ENCODE measurements at places on chromosomes 1 and 21.

DNA sequence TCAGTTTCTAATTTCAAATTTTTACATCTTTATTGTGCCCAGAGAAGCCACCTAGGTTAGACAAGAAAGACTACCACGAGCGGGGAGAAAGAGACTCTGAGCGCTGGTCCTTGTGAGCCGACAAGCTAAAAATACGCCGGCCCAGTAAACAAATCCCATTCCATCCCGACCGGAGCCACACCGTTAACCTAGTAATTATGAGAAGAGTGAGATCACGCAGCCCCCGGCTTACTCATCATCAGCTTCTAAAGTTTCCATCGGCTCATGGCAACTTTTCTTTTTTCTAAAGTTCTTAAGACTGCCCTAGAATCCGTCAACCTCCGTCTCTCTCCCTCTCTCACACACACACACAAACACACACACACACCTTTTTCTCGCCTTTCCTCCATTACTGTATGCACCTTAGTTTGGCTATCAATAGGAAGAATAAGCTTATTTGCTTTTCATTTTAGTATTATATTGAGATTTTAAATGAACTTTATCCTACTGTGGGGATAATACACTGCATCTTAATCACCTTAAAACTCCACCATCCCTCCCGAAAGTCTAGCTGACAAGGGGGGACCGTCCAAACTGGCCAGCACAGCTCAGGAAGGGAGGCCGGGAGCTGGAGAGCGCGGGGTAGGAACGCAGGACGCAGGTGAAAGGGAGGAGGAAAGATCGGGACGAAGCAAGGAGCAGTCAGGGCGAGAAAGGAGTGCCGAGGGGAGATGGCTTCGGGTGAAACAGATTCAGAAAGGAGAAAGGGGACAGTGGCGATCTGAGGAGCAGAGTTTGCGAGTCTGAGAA lies 728 bp downstream of the OTUD7B start:
- DNase-seq = peak; percentile 40

DNA sequence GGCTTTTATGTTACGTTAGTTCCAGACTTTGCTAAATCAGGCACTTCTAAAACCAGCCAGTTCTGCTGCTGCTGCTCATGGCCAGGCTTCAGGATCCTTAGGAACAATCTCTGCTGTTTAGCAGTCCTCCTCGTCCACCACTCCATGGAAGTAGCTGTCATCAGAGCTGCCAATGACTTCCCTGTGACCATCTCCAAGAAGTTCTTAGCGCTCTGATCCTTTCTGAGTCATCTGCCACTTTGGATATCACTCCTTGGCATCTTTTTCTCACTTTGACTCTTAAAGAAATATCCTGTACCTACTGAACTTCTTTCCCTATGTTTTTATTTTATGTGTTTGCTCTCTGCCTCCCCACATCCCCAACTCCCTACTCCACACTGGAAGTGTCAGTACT lies 14.7 kb upstream of the IRF2BP2 start:
- DNase-seq = no peak

- no peak for DNase-seq
These were observed 4.9 kb downstream of the PLEKHN1 start for GRCh38 chr1:970973-971730.

DNA sequence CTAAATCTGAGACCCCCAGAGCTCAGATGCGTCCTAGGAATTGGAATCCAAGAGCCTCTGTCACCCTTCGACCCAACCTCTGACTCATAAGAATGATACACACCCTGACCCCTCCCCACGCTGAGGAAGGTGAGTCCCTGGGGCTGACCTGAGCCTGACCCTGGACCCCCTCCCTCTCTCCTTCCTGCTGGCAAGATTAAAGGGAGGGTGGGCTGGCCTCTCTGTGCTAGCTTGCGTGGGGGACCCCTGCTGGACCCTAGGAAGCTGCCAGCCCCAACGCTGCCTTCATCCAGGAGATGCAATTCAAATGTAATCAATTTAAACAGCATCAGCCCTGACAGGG lies 627 bp downstream of the PLEKHA6 start:
- no peak for DNase-seq

- DNase-seq = no peak
These were observed 11.8 kb downstream of the SIM2 start for GRCh38 chr21:36710729-36711048.

DNA sequence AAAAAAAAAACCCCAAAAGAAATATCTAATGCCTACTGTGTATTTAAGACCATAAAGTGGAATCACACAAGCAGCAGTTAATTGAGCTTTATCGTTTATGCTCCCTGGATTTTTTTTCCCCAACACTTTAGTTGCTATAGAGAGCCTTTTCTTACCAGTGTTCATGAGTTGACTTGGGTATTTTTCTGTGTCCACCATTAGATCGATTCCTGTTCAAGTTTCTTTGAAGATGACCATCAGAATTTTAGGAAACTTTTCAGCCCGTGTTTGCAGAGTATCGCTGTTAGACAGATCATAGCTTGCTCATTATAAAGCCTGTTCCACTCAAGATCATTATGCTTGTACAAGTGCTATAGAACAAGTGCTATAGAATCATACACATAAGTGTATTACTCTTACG lies 1.5 kb downstream of the RALGPS2 start:
- no peak for DNase-seq

DNA sequence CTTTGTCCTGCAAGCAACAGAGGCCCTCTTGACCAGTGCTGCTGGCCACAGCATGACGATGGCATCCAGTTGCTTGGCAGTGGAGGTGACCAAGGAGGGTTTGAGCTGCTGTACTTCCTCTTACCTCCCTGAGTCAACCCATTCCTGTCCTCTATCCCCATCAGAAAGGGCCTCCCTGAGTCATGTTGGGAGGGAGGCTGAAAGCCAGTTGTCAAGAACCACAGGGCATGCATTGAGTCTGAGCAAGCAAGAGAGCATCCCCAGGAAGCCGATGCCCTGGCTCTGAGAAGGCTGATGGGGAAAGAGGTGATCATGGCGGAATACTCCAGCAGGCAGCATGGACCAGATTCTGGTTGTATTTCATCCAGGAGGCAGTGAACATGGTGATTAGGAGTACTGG lies 69.6 kb downstream of the LACTBL1 start:
- no peak for DNase-seq

DNA sequence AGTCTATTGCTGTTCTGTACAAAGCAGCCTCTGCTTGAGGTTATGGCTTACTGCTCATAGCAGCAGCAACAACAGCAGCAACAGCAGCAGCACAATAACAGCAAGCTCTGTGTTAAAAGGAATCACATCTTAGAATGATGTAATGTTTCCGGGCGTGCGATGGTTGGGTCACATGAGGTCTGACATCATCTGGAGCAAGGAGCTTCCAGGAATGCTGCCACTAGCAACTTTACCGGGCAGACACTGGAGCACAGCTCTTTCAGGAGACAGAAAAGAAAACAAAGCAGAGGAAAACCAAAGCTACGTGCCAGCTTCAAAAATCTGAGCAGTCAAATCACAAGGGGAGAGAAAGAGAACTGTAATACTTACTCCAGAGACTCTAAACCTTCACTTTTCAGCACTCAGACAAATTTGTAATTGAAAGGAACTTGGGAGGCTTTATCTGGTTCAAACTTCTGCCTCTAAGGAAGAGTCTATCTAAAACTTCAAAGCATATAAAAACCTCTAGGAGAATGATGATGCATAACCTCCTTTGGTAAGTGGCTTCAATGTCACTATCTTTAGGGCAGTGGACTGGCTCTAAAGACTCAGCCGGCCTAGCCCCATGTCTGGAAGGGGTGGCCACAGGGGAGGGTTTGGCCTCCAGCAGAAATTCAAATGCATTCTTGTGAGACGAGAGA lies 28.3 kb upstream of the RAB3GAP2 start:
- DNase-seq = peak; percentile 67

DNA sequence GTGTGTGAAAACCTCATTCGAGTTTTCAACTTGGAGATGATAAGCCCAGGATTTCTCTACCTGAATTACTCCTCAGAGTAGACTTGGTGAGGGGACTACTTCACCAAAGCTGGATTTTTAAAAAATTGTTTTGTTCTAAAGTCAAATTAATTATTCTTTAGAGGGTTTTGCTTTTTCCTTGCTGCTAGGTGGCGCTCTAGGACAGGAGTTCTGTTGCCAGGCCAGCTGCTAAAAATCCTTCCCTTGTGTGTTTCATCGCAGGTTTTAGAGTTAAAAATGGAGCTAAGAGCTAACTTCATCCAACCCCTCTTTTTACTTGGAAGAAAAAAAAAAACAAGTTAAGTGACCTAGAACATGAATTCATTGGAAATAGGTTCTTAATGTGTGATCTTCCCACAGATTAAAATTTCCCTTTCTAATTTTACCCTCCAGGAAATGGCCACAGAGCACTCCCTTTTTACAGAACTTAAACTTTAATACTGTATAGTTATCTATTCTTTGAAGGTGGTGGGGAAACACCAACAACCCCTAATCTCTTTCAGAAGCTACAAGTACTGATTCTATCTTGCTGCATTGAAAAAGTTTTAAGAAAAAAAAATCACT lies 36.7 kb upstream of the FAM163A start:
- peak; percentile 45 for DNase-seq

DNA sequence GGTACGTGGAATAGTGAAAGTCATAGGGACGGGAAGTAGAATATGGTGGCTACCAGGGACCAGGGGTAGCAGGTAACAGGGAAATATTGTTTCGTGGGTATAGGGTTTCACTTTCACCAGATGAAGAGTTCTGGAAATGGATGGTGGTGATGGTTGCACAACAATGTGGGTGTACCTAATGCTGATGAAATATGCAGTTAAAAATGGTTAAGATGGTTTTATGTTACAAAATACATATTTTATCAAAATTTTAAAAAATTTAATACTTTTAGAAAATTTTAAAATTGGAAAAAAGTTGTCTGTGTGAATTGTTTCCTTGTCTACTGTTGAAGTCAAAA lies 55.5 kb upstream of the TLR5 start:
- DNase-seq = no peak

DNA sequence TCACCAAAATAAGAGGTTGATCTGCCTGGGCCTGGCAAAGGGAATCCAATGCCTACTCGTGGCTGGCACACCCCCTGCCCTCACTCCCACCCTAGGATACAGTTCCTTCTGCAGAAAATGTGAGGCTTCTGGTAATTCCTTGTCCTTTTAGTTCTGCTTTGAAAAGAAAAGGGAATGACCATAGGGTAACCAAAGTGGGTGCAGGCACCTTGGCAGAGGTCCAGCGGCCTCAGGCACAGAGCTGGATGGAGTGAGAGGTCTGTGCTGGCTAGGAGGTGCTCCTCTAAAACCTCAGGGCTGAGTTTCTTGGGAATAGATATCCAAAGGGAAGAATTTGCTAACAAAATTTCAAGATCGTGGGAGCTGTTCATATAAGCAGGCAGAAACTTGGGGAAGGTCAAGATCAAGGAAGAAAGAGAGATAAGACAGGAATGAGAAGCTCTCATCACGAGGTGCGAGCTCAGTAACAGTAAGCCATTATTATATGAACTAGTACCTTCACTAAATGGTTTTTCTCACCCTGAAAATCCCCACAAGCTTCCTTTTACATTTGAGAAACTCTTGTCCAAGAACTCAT lies 293.1 kb upstream of the LYPLAL1 start:
- DNase-seq = no peak

- DNase-seq = no peak
These were observed 154.3 kb upstream of the USP24 start for GRCh38 chr1:55369474-55369873.

DNA sequence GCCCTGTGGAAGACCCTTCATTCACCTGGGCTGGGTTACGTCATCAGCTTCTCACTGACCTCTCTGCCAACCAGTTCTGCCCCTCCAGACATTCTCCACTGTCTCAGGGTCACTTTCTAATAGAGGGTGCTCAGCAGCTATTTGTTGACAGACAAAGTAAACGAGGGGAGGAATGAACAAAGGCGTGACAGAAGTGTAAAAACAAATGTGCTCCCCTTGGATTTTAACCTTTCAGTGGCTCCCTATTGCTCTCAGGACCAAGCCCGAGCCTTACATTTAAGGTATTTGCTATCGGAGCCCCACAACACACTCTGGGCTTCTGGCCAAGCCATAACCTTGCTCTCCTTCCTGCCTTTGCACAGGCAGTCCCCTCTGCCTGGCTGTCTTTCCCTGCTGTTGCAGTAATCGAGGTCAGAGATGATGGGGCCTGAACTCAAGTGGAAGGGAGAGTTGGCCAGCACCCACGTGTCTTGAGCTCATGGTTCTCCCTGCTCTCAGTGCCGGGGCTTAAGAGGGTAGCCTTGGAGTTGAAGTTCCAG lies 9.3 kb upstream of the MARCKSL1 start:
- no peak for DNase-seq

DNA sequence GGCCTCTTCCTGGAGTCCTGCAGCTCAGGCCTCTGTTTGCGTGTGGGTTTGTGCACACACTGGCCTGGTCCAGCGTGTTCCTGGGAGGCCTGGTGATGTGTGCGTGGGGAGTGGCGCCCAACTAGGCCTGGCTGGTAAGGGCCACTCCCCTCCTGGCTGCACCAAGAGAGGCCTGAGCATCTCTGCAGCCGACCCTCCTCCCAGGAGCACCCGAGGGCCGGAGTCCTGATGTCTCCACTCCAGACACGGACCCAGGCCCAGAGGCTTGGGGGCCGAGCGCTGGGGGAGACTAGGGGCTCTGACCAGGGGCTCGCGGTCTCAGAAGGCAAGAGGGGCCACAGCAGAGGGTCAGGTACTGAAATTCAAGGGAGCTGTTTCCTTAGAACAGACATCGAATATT lies 33.3 kb downstream of the MORN1 start:
- DNase-seq = no peak

GRCh38 chr1:32151319-32151787 lies 28.1 kb upstream of the TXLNA start:
- DNase-seq = no peak

DNA sequence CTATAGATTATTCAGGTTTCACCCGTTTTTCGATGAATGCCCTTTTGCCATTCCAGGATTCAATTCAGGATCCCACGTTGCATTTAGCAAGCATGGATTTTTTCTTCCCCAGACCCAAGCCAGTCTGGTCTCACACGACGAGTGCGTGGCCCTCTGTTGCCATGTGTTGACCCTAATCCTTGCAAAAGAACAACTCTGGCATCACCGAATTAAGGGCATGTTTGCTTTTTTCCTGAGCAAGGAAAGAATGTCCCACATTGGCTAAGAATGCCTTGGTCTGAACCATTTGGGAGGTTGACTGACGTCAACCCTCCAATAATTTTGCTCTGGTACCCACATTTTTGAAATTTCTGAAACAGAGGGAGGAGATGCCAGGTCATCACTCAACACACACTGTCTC lies 153.0 kb upstream of the WNT4 start:
- no peak for DNase-seq

DNA sequence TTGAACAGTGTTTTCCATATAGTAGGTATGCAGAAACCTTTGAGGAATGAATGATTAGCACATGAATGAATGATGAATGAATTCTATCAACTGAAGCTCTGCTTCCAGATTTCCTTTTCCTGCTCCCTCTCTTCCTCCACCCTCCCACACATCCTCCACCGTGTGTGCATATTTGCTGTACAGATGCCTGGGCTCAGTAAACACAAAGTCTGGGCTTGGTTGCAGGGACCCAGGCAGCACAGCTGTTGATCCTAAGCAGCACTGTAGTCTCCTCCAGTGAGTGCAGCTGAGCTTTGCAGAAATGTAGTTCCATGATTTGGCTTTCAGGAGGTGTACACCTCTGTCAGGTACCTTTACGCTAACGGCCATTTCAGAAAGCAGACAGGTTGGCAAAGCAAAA lies 611.7 kb downstream of the NUF2 start:
- no peak for DNase-seq
